ENCODE measurements at places on chromosomes 12 and 14. TPM values are rescaled to one million over a fixed set of nuclear protein-coding genes. Genes with fewer than 3 reads are reported as not detected.

- peak overlapping the region; percentile 98 for H3K4me3 ChIP-seq
- peak overlapping the region; percentile 88 for H3K27ac ChIP-seq
- H3K4me1 ChIP-seq = no peaks in the 10 kb centered on the region
- DNase-seq = peak; percentile 47
These were observed 966 bp downstream of the BICD1 start for GRCh38 chr12:32107359-32108267.

Gene HOXC9
- 1.9 TPM for total RNA-seq

DNA sequence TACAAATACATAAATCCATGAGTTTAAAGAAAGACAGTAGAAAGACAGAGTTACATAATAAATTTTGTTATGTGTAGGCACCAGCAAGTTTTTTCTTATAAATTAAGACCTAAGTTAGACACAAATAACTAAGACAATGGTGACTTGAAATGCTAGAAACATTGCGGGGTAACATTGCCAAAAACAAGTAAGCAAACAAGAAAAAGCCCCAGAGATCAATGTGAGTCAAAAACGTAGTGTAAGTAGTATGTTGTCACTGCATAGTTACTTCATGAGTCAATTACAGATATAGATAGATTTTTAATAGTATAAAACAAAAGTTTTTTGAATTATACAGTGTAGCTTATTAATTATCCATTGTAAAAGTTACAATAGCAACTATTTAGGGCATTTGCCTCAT lies 83.4 kb downstream of the CNTN1 start:
- H3K4me3 ChIP-seq = no peak overlapping the region
- H3K27ac ChIP-seq = no peak overlapping the region
- no peaks in the 10 kb centered on the region for H3K27me3 ChIP-seq
- DNase-seq = no peak
- H3K4me1 ChIP-seq = no peaks in the 10 kb centered on the region

Gene LRP1-AS
- total RNA-seq = not detected

DNA sequence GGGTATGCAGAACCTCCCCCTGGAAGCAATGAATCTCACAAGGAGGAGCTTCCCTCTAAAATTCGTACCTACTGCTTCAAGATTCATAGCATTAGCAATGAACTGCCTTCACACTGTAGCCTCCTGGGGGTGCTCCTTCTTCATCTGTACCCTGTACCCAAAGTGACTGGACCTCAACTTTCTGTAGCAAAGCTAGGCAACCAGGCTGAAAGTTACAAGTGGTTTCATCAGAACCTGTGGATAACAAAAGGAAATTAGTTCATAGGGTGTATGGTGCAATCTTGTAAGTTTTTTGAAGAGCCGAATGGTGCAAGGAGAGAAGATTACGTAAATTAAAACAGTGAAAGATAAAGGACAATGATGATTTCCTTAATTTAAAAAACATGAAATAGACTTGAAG lies 1541.7 kb upstream of the FLRT2 start:
- no peak overlapping the region for H3K27ac ChIP-seq
- H3K4me3 ChIP-seq = no peak overlapping the region

DNA sequence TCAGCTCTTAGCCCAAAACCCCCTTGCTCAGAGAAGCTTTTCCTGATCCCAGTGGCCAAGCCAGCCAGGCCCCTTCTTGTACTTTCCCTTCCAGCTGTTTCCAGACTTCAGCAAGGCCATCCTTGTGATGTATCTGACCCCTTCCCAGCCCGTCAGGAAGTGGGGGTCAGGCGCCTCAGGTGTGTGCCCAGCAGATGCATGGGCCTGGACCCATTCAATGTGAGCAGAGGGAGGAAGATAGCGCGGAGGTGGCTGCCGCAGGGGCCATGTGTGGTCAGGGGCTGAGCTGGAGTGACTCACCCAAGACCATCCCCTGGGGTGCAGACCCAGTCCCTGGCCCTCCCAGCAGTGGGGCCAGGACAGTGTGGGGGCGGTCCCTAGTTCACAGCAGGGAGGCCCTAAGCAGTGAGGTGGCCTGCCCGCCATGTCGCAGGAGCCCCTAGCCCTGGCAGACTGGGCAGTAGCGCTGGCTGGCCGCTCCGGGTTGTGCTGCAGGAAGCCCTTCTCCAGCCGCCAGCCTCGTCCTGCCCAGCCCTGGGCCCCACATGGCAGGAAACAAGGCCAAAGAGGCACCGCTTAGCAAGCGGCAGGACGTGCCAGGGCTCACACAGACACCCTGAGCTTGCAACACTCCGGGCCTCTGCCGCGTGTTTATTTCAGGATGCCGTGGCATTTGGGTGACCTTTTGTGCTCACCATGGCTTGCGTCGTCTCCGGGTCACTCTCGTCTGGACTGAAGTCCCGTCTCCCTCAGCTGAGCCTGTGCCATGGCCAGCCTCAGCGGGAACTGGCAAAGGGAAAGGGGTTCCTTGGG lies 12.0 kb downstream of the ADSS1 start:
- no peaks in the 10 kb centered on the region for H3K27me3 ChIP-seq
- H3K36me3 ChIP-seq = peaks cover 3% of the 10 kb centered on the region
- H3K4me3 ChIP-seq = no peak overlapping the region
- peak; percentile 73 for DNase-seq

GRCh38 chr12:91072931-91073330 lies 15.1 kb upstream of the KERA start:
- H3K36me3 ChIP-seq = no peaks in the 10 kb centered on the region
- DNase-seq = no peak
- no peak overlapping the region for H3K27ac ChIP-seq
- H3K4me1 ChIP-seq = no peaks in the 10 kb centered on the region
- H3K27me3 ChIP-seq = no peaks in the 10 kb centered on the region

DNA sequence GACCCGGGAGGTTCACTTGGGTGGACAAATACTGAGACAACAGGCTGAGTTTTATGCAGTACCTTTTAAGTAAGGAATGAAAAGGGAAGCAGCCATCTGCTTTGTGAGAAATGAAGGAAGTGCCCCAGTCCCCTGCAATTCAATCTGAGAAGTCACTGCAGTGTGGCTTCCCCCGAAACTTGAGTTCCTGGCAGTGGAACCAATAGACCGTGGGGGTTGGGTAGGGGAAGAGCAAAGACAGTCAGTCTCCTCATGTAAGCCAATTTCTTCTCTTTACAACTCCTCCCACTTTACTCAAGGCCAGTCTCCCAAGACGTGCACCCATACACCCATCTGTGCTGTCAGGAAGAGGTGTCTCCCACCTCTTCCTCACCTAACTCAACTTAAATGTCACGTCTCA lies 206.5 kb downstream of the BCAT1 start:
- H3K4me1 ChIP-seq = no peaks in the 10 kb centered on the region
- H3K27ac ChIP-seq = no peak overlapping the region
- H3K27me3 ChIP-seq = no peaks in the 10 kb centered on the region
- H3K36me3 ChIP-seq = no peaks in the 10 kb centered on the region

DNA sequence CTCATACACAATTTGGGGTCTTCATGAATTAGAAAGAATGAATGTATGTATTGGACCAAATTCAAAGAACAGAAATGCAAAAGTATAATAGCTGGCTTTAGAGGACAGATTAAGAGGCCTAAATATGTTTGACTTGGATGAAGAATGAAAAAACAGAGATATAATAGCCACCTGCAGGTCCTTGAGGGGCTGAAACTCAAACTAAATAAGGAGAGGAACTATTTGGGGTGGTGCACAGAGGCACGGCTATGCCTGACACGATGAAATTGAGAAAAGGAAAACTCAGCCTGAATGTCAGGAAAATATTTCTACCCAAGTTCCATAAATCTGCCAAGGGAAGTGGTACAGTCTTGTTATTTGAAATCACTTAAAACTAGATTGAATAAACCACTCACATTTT lies 222.9 kb upstream of the DDHD1 start:
- H3K4me3 ChIP-seq = no peak overlapping the region
- no peak for DNase-seq
- no peaks in the 10 kb centered on the region for H3K27me3 ChIP-seq

GRCh38 chr14:64684091-64684490 lies 20.1 kb upstream of the PLEKHG3 start:
- H3K4me1 ChIP-seq = no peaks in the 10 kb centered on the region
- H3K27me3 ChIP-seq = no peaks in the 10 kb centered on the region
- no peaks in the 10 kb centered on the region for H3K36me3 ChIP-seq
- no peak overlapping the region for H3K27ac ChIP-seq
- DNase-seq = no peak

- DNase-seq = no peak
- H3K27ac ChIP-seq = no peak overlapping the region
- no peaks in the 10 kb centered on the region for H3K4me1 ChIP-seq
- H3K36me3 ChIP-seq = no peaks in the 10 kb centered on the region
These were observed 75.2 kb upstream of the RPH3A start for GRCh38 chr12:112716099-112717093.

- no peak overlapping the region for H3K27ac ChIP-seq
- no peak for DNase-seq
- no peaks in the 10 kb centered on the region for H3K4me1 ChIP-seq
- no peaks in the 10 kb centered on the region for H3K27me3 ChIP-seq
These were observed 256.7 kb downstream of the ITPR2 start for GRCh38 chr12:26576266-26576665.

DNA sequence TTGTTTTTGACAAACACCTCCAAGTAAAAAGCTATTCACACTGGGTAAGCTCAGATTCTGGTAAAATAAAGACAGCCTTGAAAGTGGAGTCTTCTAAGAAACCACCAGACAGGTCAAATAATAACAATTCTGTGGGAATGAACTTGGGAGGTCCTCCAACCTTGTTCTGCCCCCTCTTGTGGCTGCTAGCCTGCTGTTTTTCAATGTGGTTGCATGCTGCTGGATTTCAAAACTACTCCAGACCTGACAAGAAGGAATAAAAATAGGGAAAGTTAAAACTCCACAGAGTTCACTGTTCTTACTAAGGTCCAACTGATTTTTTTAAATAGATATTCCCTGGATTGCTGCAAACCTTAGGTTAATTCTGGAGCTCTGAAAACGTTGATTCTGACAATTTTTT lies 32.2 kb upstream of the RIN3 start:
- no peaks in the 10 kb centered on the region for H3K4me1 ChIP-seq
- no peaks in the 10 kb centered on the region for H3K36me3 ChIP-seq
- no peak overlapping the region for H3K27ac ChIP-seq
- H3K27me3 ChIP-seq = no peaks in the 10 kb centered on the region

Gene TARBP2
- total RNA-seq = 25.7 TPM

Gene IFT43
- total RNA-seq = 42.8 TPM

DNA sequence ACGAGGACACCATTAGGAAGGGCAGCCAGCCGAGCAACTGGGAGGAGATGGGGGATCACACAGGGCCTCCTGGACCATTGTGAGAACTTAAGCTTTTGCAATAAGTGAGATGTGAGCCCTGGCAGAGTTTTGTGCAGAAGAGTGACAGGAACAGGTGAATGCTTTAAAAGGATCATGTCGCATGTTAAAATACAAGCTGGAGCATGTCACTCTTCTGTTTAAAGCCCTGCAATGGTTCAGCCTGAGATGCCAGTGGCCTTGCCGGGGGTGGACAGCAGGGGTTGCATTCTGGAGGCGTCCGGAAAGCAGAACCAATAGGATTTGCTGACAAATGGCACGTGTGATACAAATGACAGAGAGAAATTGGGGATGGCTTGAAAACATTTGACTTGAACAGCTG lies 137.5 kb upstream of the RFLNA start:
- DNase-seq = no peak
- H3K4me1 ChIP-seq = no peaks in the 10 kb centered on the region
- no peaks in the 10 kb centered on the region for H3K27me3 ChIP-seq
- no peak overlapping the region for H3K4me3 ChIP-seq
- H3K36me3 ChIP-seq = no peaks in the 10 kb centered on the region
- no peak overlapping the region for H3K27ac ChIP-seq

Gene DPY19L2
- 0.80 TPM for total RNA-seq

Gene BATF
- not detected for total RNA-seq

Gene FRMD6
- 11.8 TPM for total RNA-seq

GRCh38 chr14:59215322-59215721 lies 26.9 kb downstream of the DAAM1 start:
- peak; percentile 51 for DNase-seq
- no peak overlapping the region for H3K27ac ChIP-seq
- no peak overlapping the region for H3K4me3 ChIP-seq
- no peaks in the 10 kb centered on the region for H3K36me3 ChIP-seq

- no peak overlapping the region for H3K4me3 ChIP-seq
- H3K27me3 ChIP-seq = no peaks in the 10 kb centered on the region
- no peak for DNase-seq
- no peaks in the 10 kb centered on the region for H3K36me3 ChIP-seq
- no peak overlapping the region for H3K27ac ChIP-seq
These were observed 23.0 kb downstream of the TRIM9 start for GRCh38 chr14:51071857-51072256.

Gene COCH
- not detected for total RNA-seq

GRCh38 chr14:93430315-93431035 lies at the start of gene UNC79:
Gene UNC79 (plus strand): TSS chr14:93430939. CDS start chr14:93431030, 91 bp downstream.
- H3K4me3 ChIP-seq = peak within 1 kb of the TSS; percentile 14
- H3K36me3 ChIP-seq = no peaks in the 10 kb centered on the region
- H3K4me1 ChIP-seq = no peaks in the 10 kb centered on the region
- H3K27me3 ChIP-seq = no peaks in the 10 kb centered on the region
- DNase-seq = no peak

Data from Peyer's patch (tissue), 4 donors.